Vagina (tissue), 2 donors: ENCODE measurements at places on chromosomes 4 and X. TPM values are rescaled to one million over a fixed set of nuclear protein-coding genes. Genes with fewer than 3 reads are reported as not detected.

The MID2 gene
- total RNA-seq, result 25.5 TPM

GRCh38 chrX:136629084-136629750 is 18.7 kb upstream of the CD40LG start:
- no peaks in the 10 kb centered on the region for H3K27me3 ChIP-seq
- no peak overlapping the region for H3K4me3 ChIP-seq
- H3K4me1 ChIP-seq, result no peaks in the 10 kb centered on the region
- H3K36me3 ChIP-seq, result no peaks in the 10 kb centered on the region

The FGA gene
- total RNA-seq, result not detected

The BMPR1B gene
- 0.49 TPM for total RNA-seq

The ZDHHC15 gene
- total RNA-seq, result 3.4 TPM

The CXCL13 gene
- total RNA-seq, result not detected
